Cerebellar nuclear complex (tissue), 1 donor: ENCODE measurements at places on chromosomes 12 and 14.

DNA sequence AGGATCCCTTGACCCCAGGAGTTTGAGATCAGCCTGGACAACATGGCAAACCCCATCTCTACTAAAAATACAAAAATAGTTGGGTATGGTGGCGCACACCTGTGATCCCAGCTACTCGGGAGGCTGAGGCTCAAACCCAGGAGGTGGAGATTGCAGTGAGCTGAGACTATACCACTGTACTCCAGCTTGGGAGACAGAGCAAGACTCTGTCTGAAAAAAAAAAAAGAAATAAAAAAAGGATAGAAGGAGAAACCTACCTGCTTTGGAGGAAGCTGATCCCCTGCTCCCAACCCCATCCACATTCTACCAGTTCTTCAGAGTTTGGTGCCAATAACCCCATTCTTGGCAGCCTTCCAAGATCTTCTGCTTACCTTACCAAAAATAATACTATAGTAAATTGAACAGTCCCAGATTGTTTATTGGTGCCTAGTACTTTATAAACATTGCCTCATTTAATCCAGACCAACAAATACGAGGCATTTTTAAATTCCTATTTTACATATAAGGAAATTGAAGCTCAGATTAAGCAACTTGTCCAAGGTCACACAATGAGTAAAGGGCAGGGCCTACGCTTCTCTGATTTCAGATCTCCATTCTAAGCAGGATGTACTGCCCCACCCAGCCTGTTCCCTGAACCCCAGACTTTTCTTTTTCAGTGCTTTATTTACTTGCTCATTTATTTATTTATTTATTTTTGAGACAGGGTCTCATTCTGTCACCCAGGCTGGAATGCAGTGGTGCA, 33.2 kb upstream of the FAM222A start:
- DNase-seq: no peak

GRCh38 chr14:94665121-94665520, 52.9 kb downstream of the SERPINA3 start:
- DNase-seq: no peak

GRCh38 chr14:74459976-74460375, 33.1 kb downstream of the NPC2 start:
- no peak for DNase-seq

DNA sequence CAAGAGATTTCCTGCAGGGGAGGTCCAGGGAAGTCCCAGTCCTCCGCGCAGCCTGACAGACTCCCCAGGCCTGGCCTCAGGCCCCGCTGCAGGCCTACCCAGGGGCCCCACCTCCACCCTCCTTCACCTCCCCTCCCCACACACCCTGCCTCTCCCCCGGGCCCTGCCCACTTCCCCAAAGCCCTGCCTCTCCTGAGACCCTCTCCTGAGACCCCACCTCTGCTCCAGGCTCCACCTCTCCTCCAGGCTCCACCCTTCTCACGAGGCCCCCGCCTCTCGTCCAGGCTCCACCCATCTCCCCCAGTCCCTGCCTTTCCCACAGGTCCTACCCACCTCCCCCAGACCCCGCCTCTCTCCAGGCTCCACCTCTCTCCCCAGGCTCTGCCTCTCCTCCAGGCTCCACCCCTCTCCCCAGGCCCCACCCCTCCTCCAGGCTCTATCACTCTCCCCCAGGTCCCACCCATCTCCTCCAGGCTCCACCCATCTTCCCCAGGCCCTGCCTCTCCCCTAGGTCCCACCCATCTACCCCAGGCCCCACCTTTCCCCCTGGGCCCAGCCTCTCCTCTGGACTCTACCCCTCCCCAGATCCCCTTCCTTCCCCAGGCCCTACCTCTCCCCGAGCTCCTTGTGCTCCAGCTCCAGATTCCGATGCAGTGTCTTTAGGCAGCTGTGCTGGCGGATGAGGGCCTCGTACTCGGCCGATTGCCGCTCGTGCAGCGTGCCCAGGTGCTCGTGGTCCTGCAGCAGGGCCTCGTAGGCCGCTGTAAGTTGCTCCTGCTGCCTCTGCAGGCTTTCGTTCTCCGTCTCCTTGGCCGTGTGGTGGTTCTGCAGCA, 58.8 kb upstream of the GPR68 start:
- no peak for DNase-seq

- no peak for DNase-seq
Observed at GRCh38 chr12:6114476-6114870, 10.0 kb downstream of the VWF start.

- DNase-seq: no peak
Observed at GRCh38 chr14:32003585-32003984, 73.5 kb upstream of the ARHGAP5 start.

- no peak for DNase-seq
Observed at GRCh38 chr12:47984331-47984801, 19.9 kb downstream of the COL2A1 start.

DNA sequence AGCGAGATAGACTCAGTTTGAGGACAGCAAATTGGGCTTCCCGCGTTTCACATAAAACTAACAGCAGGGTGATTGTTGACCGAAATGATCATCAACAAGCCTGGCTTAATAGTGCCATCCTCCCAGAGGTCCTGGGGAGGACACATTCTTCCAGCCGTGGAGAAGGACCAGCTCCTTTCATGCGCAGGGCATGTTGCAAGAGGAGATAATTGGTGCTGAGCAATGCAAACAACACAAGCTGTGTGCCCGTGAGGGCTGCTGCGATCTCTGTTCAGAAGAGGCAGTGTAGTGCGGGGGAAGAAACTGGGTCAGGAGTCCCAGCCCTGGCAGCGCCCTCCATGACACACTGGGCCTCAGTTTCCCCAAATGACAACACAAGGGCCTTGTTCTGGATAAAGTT, 54.3 kb downstream of the CCDC85C start:
- no peak for DNase-seq

DNA sequence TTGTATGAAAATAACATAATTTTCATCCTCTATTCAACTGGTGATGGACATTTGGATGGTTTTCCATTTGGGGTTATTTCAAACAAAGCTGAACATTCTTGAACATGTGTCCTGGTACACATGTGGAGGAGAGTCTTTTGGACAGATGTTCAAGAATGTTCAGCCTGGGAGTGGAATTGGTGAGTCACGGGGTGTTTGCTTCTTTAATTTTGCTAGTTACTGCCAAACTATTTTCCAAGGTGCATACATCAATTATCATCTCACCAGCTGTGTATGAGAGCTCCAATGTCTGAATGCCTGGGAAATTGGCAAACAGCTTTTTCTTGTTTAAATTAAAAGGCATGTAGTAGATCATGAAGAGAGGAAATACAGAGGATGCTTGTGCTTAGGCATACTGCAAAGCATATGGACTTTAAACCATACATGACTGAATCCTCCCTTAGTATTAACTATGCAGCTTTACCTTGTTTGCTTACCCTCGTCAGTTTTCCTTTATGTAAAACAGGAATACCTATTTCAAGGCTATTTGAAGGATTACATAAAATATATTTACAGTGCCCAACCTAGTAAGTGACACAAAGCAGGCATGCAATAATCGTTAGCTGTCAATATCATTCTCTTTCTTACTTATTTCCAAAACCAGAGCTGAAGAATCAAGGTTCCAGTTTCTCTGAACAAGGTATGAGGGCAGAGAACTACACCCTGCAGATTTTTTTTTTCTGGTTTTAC, 152.1 kb downstream of the ITPR2 start:
- no peak for DNase-seq
